ENCODE measurements at places on chromosomes 7 and 10. TPM values are rescaled to one million over a fixed set of nuclear protein-coding genes. Genes with fewer than 3 reads are reported as not detected.

GRCh38 chr7:113783403-113783802 lies 135.4 kb downstream of the PPP1R3A start:
- DNase-seq: no peak

DNA sequence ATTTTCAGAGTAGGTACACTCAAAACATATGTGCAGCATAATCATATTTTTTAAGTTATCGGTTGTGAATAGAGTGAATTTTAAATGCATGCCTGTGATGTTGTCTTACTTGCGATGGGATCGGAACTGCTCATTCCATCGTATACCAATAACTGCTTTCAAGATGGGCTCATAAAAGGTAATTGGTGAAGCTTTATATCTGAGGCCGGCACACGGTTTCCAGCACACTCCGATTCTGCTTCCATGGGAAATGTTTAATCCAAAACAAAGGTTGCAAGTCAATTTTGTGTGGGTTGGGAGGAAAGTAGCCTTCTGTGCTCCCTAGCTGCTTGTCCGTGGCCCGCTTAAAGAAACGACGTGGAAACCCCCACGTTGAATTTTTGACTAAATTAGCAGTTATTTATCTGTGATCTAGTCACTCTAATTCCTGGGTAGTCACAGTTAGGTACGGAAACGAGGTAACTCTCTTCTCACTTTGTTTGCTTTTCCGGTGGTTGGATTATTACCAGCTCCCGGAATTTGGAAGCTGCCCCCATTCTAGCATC lies 10.1 kb upstream of the CELF2 start:
- no peak for DNase-seq

WDR86 gene
- total RNA-seq: 0.16 TPM

- DNase-seq: no peak
Measured at GRCh38 chr10:116207690-116208089, 65.3 kb downstream of the GFRA1 start.

UROS gene
- 80.4 TPM for total RNA-seq

- no peak for DNase-seq
Measured at GRCh38 chr7:93337052-93337451, 104.9 kb downstream of the VPS50 start.

GRCh38 chr7:90788052-90788451 lies 191.9 kb downstream of the CDK14 start:
- DNase-seq: no peak

PTPN20 gene
- total RNA-seq: 13.0 TPM

HOXA1 gene
- total RNA-seq: not detected

LRIT1 gene
- total RNA-seq: not detected

DNA sequence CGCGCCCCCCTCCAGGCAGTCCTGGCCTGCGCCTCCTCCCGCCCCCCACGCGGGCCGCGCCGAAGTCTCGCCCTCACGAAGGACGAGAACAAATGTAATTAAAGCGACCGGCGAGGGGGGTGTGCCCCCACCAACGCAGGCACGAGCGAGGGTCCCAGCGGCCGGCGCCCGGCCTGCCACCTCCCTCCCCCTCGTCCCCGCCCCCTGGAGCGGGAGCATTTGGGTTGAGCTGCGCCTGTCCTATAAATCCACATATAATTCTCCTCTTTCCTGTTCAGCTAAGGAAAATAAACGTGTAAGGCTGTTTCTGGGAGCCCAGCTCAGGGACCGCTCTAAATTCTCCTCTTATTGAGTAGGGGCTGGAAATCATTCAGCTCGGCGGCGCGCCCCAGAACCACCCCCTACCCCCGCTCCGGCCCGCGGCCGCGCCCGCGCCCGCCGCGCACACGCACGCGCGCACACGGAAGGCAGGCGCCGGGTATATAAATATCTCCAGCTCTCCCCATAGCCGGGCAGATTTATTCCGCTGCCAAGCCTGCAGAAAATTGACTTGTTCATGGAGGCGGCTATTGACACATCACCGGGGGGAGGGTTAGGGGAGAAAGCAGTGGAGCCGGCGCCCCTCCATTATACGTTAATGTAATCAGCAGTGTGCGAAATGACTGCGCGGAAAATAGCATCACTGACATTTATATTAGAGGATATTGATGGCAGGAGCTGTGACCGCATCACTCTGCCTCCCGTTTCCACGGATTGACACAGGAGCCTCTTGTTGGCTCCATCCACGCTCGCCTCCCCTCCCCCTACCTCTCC lies 61.6 kb upstream of the BTRC start:
- peak; percentile 34 for DNase-seq

- DNase-seq: no peak
Measured at GRCh38 chr10:113100281-113100680, 150.2 kb downstream of the TCF7L2 start.

Data from left ventricle myocardium inferior (tissue), 1 donor.